DND-41 (cell line): ENCODE measurements at places on chromosomes 2 and 18.

DNA sequence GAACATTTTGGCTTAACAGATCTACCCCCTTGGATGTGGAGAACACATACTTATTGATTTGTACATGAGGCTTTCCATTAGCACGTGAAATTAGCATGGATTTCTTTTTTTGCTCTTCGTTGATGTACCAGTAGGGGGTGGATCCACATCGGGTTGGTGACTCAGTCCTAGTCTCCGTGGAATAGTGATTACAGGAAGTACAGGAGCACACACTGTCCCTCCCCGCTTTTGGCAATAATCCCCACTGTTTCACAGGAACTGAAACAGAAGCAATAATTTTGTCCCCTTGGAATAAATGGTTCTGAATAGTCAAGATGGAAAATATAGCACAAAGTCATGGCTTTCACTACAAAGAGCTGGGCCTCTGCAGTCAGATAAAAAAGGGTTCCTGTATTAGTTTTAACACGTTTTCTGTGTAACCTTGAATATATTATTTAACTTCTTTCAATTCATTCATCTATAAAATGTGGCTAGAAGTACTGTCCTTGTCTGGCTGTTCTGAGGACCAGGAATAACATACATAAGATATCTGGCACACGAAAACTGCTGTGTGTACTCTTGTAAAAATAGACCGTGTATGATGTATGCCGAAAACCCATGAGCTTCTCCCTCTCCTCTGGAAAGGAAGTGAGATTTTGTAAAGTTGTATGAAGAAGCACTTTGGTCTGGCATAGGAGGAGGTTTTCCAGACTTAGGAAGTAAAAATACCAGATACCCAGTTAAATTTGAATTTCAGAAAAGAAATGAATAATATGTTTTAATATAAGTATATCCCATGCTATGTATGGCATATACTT is 229.2 kb downstream of the GALR1 start:
- DNase-seq: no peak

GRCh38 chr2:240512109-240512485 is 45.7 kb downstream of the ANKMY1 start:
- DNase-seq: no peak

- DNase-seq: no peak
Observed at GRCh38 chr18:63590373-63590772, 3.2 kb downstream of the SERPINB13 start.

DNA sequence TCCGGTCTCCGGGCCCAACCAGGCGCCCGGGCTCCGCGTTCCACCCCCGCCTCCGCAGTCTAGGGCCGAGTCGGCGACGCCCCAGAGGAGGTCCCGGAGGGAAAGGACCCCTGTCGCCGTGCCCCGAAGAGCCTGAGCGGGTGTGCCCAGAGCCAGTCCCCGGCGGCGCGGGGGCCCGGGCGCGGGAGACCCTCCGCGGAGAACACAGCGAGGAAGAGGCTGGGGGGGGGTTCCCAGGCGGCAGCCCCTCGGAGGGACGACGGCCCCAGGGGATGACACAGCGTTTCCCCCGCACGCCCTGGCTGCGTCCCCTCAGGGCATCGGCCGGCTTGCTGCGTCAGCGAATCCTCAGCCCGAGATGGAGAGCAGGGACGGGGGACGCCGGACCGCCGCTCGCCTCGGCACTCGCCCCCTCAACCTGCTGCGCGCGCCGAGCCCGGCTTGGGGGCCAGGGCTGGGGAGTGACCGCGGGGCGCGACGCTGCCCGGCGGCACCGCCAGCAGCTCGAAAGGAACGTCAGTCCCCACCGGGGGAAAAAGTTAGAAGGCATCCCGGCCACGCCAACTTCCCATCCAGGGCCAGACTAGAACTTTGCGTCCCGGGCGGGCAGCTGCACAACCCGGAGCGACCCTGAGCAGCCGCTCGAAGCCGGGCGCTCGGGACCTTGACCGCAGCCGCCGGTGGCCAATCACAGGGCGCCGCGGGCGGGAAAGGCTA is 711 bp downstream of the SFXN5 start:
- peak; percentile 62 for DNase-seq

DNA sequence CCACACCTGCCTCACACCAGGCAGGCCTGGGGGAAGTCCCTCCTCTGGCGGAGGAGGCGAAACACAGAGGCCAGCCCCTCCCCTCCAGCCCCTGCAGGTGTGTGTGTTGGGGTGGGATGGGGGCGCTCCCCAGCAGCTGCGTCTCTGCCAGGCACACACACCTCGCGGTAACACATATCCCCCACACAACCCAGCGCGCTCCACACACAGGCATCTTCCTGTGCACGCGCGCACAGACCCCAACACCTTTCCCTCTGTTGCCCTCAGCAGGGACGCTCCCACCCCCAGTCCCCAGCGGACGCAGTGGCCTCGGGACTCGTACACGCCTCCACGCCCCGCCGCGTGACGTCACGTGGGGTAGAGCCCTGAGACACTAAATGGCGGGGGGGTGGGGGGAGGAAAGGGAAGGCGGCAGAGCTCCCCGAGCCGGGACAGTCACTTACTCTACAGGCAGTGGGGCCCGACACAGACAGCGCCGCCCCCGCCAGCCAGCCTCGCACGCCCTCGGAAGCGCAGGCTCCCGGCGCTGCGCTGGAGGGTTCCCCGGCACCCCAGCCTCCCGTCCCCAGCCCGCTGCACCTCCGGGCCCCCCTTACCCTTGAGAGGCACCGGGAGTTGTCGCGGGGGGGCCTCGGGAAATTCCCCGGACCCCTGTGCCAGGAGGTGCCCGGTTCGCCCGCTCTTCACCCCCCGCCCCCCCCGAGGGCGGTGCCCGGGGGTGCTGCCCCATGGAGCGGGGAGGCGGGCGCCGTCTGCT is at the start of gene WNT10A:
WNT10A (plus strand) TSS at position 751 of the 757 bp plus-strand sequence. CDS start 144 bp downstream, outside the sequence.
- DNase-seq: peak; percentile 38

- no peak for DNase-seq
Observed at GRCh38 chr2:212797484-212798205, 259.0 kb upstream of the ERBB4 start.
